ENCODE measurements at places on chromosomes 1 and 21.

- DNase-seq, result no peak
Observed at GRCh38 chr1:78676993-78677392, 27.4 kb downstream of the IFI44 start.

DNA sequence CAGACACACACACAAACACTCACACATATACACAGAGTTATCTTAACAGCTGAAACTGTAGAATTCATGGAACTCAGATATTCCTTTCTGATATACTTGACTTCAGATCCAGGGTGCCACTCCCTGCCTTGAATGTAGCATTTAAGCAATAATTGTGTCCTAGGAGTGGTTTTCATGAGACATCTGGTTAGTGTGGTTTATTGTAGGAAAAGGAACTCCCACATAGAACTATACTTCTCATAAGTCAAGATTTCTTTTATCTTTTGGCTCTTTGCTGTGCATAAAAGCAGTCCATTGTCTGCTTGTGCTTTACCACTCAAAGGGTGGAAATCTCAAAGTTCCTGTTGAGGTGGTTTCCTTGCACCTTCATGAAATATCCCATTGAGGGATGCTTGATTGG, 272.6 kb upstream of the SGIP1 start:
- DNase-seq, result no peak

DNA sequence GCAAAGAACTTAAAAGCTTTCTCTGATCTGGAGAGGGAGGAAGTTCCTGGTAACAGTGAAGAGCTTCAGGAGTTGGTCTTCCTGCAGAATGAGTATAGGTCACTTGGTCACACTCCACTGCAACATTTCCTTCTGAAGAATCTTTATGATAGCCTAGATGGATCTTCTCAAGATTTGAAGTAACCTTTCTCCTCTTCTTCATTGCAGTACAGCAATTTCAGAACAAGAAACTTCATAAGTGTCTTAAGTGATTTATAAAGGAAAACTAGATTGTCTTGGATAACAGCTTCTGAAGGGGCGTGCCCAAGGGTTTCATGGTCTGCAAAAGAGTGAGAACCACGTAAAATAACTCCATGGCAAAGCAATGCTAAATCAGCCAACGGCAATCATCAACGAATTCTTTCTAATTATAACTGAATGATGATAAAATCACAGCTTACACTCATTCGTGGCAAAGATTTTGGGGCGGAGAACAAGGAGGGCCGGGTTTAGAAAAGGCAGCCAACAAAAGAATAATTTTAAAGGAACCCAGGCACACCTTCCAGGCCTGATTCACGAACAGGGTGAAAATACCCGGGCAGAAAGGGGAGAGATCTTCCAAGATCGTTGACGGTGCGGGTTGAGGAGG, 53.9 kb upstream of the ASPM start:
- DNase-seq, result no peak

DNA sequence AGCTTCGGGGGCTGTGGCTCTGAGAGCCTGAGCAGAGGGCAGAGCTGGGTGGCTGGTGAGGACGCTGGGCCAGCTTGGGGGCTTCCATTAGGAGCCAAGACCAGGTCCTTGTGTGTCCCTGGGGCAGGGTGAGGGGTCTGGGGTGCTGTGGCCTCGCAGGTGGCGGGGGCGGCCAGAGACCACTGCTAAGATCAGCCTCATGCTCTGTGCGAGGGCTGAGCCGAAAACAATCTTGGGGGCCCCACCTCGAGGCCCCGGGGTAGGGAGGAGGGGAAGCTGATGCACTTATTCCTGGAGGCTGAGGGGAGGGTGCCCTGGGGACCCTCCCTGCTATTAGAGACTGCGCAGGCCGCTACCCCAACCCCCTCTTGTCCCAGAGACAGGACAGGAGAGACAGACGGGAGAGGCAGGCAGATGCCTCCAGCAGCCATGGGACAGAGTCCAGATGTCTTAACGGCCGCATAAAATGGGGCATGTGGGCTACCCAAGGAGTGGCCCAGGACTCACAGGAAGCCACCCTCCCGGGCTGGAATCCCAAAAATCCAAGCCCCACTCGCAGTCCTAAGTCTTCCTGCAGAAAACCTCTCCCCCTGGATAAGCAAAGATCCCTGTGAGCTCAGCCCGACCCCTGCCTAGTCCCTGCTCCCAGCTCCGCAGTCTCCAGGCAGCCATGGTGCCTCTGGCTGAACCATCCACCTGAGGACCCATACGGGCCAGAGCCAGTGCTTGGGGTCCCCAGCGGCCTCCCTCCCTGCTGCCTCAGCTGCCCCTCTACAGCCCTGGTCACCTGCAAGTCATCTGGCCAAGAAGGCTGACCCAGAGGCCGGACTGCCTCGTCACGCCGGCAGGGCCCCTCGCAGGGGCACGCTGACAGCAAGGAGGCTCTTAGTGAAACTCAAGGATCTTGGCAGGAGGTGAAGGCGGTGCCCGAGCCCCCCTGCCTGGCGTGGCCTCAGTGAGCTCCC, 43.6 kb upstream of the COL18A1 start:
- DNase-seq, result no peak

- DNase-seq, result no peak
Observed at GRCh38 chr1:64320470-64320869, 117.0 kb downstream of the UBE2U start.

- DNase-seq, result no peak
Observed at GRCh38 chr1:153942766-153943549, 3.6 kb downstream of the DENND4B start.

- no peak for DNase-seq
Observed at GRCh38 chr1:168414914-168415313, 128.9 kb downstream of the XCL2 start.

DNA sequence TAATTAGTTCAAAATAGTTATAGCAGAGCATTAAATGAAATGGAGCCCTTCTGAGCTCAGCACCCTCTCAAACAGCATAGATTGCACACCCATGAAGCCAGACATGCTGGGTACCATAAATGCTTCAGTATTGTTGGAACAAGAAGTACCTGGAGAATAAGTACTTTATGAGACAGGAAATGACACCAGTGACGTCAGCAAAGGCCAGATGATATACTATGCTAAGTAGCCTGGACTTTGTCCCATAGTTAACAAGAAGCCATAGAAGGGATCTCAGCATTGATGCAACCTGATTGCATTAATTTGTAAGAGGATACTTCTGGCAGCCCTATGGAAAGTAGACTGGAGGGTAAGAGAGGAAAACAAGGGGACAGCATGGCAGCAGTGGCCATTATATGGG, 16.3 kb upstream of the GADD45A start:
- no peak for DNase-seq

- DNase-seq, result no peak
Observed at GRCh38 chr1:189657715-189658114, 819.9 kb downstream of the BRINP3 start.

DNA sequence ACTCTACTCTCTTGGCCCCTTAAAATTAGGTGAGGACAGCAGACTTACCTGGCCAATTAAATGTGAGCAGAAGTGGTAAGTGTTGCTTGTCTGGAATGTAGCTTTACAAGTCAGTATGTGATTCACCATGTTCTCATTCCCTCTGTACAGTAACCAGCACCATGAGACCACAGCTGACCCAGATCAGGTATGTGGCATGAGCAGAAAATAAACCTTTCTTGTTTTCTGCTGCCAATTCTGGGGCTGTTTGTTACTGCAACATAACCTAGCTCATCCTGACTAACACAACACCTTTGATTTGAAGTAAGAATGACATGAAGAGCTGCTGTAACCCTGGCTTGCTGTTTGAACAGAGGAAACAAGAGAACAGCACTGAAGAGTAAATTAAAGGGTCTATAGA, 24.9 kb downstream of the ITPKB start:
- DNase-seq, result no peak

DNA sequence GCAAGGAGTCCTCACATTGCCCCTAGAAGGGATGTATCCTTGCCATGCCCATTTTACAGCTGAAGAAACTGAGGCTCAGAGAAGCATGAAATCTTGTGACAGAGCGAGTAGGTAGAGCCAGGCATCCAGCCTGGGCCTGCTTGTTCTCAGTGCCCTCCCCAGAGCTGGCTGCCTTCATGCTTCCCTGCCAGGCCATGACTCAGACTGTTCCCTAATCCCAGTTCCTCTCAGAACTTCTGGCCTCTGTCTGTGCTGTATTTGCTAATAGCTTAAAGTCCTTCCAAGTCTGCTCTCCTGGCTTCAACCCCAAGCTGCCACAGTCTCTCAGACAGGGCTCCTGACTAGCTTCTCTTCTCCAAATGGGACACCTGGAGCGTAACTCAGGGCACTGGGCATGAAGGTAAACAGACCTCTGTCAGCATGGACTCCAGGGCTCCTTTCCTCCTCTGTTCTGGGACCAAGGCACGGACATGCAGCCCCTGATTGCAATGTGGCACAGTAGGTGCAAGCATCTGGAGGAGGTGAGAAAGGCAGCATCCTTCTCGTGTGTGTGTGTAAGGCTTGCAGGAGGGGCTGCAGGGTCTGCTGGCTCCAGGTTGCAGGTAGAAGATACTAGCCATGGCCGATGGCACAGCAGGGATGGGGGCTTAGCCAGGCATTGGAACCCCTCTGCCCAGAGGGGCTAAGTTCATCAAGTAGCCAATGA, 122.7 kb downstream of the HMGB4 start:
- DNase-seq, result no peak

GRCh38 chr1:54347955-54348699, 58.1 kb downstream of the SSBP3 start:
- DNase-seq, result no peak

DNA sequence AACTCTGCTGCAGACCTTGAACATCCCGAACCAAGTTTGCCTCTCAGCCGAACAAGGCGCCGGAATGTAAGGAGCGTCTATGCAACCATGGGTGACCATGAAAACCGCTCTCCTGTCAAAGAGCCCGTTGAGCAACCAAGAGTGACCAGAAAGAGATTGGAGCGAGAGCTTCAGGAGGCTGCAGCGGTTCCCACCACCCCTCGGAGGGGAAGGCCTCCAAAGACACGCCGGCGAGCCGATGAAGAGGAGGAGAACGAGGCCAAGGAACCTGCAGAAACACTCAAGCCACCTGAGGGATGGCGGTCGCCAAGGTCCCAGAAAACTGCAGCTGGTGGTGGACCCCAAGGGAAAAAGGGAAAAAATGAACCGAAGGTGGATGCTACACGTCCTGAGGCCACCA, 44.0 kb downstream of the ZBTB17 start:
- no peak for DNase-seq

DNA sequence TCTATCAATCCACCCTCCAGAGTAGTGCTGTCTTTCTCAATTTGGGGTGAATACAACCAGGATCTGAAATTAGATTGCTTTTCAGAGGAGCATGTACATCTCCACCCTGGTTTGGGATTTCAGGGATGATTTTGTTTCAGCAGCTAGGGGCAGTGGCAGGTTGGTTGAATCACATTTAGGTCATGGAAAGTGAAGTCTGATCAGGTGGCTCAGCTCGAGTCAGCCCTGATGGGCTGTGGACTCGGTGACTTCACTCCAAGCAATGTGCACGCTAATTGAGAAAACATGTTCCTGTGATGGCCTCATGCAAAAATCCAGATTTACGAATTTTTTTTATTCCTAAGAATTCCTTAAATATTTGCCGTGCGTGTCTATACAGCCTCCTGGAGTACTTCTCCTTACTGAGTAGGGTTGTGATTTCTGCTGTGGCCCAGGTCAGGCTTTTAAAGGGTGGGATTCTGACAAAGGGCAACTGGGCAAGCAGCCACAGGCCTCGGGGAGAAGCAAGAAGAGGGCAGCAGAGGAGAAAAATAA, 7.5 kb downstream of the NGF start:
- DNase-seq, result no peak

DNA sequence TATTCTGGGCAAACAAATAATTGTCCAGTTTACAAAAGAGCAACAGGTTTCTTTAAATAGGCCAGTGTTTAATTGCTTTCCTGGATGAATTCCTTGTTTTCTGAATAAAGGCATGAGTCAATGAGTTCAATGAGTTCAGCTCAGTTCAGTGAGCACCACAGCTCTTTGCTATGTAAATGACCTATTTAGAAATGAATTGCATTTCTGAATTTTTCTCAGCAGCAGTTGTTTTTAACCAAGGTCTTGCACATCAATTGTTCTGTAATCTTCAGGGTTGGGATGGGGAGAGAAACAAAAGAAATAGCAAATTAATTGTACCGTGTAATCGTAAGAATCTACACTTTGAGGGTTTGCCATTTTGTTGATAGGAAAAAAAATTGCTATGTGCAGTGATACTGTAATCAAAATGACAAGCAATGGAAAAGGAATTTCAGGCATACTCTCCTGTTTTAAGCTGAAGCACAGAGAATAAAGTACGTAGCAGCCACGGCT, 45.7 kb downstream of the MIS18A start:
- no peak for DNase-seq

DNA sequence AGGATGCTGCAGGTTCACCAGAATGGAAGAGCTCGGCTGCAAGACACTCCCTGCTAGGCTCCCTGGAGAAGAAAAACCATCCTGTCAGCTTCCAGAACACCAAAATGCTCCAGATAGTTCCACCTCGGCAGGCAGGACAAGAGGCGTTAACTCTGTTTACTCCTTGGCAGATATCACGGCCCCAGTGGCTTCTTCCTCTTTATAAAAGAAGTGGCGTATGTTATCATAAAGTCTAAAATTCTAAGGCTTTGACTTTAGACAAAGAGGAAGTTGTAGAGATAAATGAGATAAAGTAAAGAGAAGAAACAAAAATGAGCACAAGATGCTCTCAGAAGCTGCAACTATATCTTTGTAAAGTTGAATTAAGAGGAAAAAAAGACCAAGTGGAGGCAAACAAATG, 24.3 kb upstream of the MTF1 start:
- DNase-seq, result no peak

GRCh38 chr21:42645211-42646075, 8.0 kb upstream of the PDE9A start:
- DNase-seq, result no peak

DNA sequence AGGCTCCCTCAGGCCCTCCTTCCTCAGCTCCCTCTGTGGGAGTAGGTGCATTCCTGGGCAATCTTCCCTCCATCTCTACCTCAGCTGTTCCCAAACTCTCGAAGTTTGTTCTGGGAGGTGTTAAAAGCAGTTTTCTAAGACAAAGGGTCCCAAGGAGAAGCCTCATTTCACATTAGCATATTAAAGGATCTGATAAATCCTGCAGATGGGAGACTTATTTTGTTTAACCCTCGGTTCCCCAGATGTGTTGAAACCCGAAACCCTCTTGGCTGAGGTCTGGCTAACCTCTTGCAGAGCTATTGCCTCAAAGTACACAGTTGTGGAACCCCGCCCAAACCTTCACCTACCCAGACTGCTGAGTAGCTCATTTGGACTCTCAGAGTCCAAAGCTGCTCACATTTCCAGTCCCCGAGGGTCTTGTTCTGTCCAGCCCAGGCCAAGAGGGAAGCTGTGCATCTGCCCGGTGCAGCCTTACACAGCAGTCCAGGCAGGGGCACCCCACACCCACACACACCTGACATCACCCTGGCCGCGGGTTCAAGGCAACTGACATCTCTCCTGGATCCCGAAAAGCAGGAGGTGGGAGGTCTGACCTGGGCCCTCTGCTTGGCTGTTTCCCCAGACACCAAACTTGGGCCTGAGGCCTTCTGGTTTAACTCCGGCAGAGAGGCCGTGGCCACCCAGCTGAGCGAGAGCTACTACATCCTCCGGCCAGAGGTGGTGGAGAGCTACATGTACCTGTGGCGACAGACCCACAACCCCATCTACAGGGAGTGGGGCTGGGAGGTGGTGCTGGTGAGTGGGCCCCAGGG, 19.5 kb upstream of the SELENON start:
- DNase-seq, result no peak

GRCh38 chr1:46001081-46001785, 131.2 kb downstream of the PIK3R3 start:
- no peak for DNase-seq

- DNase-seq, result no peak
Observed at GRCh38 chr1:228081144-228081543, 1.4 kb upstream of the ARF1 start.

GRCh38 chr1:159916242-159917051, 8.9 kb downstream of the TAGLN2 start:
- DNase-seq, result no peak

All from stimulated activated CD8-positive, alpha-beta memory T cell treated with anti-CD3 and anti-CD28 coated beads, Interleukin-15, amount 100 ng/mL, for 4 hours (primary cell).